Stimulated activated CD8-positive, alpha-beta memory T cell treated with anti-CD3 and anti-CD28 coated beads, Interleukin-4, amount 100 ng/mL, for 4 hours (primary cell): ENCODE measurements at places on chromosomes 7 and 10.

GRCh38 chr7:149864023-149864422 lies 9.7 kb upstream of the ATP6V0E2 start:
- no peak for DNase-seq

DNA sequence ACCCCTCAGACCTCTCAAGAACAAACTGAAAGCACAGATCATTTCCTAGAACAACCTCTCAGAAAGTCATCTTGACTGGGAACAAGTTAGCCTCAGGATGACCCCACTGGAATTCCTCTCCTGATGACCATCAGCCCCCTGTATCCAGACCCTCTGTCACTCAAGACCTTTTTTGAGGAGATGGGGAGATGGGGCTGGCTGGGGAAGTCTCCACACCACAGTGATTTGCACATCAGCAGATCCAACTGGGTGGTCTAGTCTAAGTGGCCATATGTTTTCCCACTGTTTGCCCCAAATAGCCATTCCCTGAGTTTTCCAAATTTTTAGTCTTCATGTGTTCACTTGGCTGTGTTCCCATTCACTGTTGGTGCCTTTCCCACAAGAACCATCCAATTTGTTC lies 452.4 kb upstream of the NPVF start:
- DNase-seq: no peak

- DNase-seq: no peak
Measured at GRCh38 chr7:141027043-141027442, 12.3 kb upstream of the MRPS33 start.

- no peak for DNase-seq
Measured at GRCh38 chr10:21473135-21473534, 52.3 kb downstream of the SKIDA1 start.

GRCh38 chr10:54708591-54708990 lies 92.4 kb downstream of the PCDH15 start:
- no peak for DNase-seq

- DNase-seq: no peak
Measured at GRCh38 chr10:21217107-21217506, 308.4 kb downstream of the SKIDA1 start.
